ENCODE measurements at places on chromosomes 16 and 17.

DNA sequence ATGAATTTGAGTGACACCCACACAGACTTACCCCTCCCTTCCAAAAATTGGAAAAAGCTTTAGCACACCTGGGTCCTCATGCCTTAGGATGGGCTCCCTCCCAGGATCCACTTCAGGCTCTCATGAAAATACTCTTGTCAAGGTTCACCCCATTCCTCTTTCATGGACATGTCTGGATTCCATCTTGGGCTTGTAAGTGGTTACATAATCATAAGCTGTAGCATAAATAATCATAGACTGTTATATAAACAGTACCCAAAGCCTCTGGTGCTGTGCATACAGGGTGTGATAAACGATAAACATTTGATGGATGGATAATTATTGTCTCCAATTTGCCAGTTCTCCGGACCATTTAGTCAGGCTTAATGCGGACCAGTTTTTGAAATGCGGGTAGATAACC lies 53.7 kb upstream of the TEKT3 start:
- DNase-seq = no peak

DNA sequence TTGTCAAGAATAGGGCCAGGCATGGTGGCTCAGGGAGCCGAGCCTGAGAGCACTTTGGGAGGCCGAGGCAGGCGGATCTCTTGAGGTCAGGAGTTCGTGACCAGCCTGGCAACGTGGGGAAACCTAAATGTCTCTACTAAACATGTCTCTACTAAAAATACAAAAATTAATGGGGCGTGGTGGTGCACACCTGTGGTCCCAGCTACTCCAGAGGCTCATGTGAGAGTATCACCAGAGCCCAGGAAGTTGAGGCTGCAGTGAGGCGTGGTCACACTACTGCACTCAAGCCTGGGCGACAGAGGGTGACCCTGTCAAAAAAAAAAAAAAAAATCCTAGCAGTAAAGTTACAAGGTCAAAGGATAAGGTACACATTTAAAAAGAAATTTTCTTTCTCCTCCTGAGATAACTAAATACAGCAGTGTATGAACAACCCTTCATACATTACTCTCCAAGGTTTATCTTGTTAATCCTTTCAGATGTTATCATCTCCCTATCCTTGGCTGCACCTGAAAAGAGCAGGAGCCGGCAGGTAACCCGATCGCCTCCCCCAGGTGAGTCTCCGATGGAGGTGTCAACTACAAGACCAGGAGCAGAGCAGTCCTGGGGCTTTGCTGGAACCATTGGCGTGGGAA lies 122.3 kb downstream of the GOSR1 start:
- DNase-seq = no peak

DNA sequence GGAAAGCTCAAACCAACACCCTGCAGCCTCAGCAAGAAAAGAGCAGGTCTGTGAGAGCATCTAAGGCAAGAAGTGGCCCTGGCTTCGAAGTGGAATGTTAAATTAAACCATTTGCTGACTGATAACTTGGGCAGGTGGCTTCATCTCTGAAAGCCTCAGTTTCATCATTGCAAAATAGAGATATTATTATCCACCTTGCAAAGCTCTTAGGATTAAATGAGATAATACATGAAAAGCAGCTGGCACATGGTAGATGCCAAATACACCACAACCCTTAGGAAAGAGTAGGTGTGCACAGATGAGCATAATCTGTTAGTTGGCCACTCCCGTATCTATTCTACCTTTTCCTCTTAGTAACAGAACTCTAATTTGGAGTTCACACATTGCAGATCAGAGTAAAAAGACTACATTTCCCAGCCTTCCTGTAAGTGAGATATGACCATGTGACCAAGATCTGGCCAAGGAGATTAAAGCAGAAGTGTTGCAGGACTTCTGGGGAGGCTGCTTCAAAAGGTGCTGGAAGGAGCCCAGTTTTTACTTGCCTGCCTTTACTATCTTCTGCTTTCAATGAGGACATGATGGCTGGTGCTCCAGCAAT lies 288.7 kb downstream of the SOX9 start:
- DNase-seq = no peak

GRCh38 chr17:69356625-69357024 lies 29.7 kb upstream of the ABCA5 start:
- DNase-seq = no peak

DNA sequence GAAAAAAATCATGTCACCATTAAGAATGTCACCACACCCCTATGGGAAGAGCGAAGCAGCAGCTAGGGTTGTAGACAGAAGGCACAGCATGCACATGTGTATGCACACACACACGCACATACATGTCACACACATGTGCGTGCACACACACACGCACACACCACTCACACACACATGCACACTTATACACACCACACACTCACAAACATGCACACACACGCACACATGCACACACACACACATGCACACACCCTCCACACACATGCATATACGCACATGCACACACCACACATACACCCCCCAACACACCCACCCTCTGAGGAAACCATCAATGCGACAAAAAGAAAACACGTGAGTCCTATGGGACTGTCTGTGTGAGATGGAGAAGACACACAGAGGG lies 205.4 kb downstream of the ENGASE start:
- DNase-seq = no peak

DNA sequence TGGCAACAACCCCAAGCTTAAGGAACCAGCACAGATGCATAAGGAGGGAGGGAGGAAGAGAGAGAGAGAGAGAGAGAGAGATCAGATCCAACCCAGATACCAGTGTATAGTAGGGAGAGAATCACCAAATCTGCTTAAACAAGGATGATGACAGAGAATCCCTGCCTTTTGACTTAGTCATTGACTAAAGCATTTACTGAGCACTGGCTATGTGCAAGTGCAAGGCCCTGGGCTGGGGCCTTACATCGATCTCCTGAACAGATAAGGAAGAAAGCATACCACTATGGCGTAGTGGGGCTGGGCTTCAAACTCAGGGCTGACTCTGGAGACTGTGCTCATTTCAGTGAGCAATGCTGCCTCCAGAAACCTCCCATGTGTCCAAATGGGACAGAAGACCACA lies 15.8 kb downstream of the TSNAXIP1 start:
- DNase-seq = no peak

DNA sequence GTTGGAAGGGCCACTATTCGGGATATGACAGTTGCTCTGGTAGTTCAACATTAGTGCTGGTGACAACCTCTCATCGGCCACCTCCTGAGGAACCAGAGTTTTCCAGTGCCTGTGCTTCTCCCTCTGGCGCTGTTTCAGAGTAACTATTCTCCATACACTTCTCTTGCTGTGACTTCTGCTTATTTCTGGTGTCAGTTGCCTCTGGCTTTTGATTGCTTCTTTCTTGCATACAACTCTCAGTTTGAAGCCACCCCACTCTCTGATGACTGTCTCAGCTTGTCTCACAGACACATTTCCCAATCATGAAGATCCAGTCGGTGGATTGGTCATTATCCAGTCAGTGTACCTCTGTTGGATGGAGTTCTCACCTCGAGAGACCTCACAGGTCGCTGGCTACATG lies 3.4 kb upstream of the TM4SF5 start:
- no peak for DNase-seq

- no peak for DNase-seq
Measured at GRCh38 chr16:57277586-57277985, 6.9 kb downstream of the PLLP start.

DNA sequence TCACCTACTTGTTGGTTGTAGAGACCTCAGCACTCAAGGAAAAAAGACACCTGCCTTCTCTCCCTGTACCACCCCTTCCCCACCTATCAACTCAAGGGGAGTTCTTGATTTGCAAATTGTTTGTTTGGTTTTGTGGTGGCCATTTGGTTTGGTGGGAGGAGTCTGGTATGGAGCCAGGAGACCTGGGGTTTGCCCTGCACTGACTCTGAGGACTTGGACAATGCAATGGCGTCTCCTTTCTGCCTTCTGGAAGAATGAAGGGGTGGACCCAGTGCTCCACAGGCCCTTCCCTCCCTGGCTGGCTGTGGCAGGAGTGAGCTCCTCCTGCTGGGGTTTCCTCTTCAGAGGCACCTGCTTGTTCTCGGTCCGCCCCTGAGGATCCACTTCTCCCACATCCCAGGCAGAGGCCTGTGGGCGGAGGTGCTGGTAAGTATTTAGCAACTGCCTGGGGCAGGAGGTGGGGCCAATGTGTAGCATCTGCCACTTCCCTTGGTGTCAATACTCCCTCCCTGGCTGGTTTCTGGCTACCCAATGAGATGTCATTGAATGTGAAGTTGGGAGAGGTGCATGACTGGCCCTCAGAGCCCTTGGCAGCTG lies 164.5 kb downstream of the NTN1 start:
- DNase-seq = no peak

DNA sequence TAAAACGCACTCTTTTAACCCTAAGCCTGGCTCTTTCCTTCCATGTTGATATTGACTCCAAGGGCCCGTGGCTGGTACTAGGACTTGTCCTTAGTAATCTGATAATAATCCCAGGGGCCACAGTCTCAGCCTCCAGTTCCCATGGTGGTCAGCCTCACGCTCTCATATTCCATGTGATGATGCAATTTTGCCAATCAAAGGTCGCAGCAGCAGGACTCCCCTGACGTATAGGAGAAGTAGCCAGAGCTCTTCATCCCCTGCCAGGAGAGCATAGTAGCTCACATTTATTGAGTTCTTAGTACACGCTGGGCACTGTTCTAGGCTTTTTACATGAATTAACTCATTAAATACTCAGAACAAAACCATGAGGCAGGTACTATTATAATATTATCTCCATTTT lies 42.4 kb downstream of the CD300LF start:
- DNase-seq = no peak
